ENCODE measurements at places on chromosomes 1 and 21. TPM values are rescaled to one million over a fixed set of nuclear protein-coding genes. Genes with fewer than 3 reads are reported as not detected.

The CD52 gene
- polyA plus RNA-seq: 12,303 TPM

The BRDT gene
- not detected for polyA plus RNA-seq

The ADGRL2 gene
- not detected for polyA plus RNA-seq

The FBXO2 gene
- polyA plus RNA-seq: 4.1 TPM

The C1orf94 gene
- polyA plus RNA-seq: not detected

The EEIG2 gene
- polyA plus RNA-seq: 1.3 TPM

The CD101 gene
- 5.2 TPM for polyA plus RNA-seq

The LRP8 gene
- 0.91 TPM for polyA plus RNA-seq

The AMY1A gene
- polyA plus RNA-seq: not detected

The CCDC17 gene
- not detected for polyA plus RNA-seq

The ZNF326 gene
- polyA plus RNA-seq: 2.1 TPM

The ESRRG gene
- not detected for polyA plus RNA-seq

The TMPRSS2 gene
- polyA plus RNA-seq: not detected

The GPR37L1 gene
- 0.07 TPM for polyA plus RNA-seq

The SHE gene
- polyA plus RNA-seq: not detected

The KRTAP12-2 gene
- polyA plus RNA-seq: not detected

The ACTN2 gene
- not detected for polyA plus RNA-seq

The OR2T35 gene
- not detected for polyA plus RNA-seq

The ANP32E gene
- 65.6 TPM for polyA plus RNA-seq

The SEMA4A gene
- polyA plus RNA-seq: 0.88 TPM

The RBP7 gene
- not detected for polyA plus RNA-seq

The RCC1 gene
- 7.8 TPM for polyA plus RNA-seq

Data from CD4-positive, alpha-beta memory T cell (primary cell).